ENCODE measurements at places on chromosomes 7 and 10.

DNA sequence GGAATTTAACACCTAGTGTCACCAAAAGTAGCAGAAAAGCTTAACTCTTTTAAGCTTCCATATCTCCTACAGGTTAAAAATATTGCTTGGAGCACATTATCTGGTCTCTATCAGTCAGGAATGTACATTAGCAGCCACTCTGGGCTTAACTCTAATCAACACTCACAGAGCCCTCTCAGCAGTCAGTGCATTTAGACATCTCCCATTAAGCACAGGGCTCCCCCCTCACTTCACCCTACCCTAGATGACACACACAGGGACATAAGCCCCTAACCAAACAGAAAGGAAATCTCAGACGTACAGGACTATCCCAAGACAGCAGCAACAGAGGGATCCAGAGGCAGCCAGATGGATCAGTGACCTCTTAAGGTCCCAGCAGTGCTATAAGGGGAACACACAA lies 26.4 kb downstream of the FBXW4 start:
- DNase-seq: no peak

GRCh38 chr10:44045020-44045419 lies 339.9 kb downstream of the CXCL12 start:
- DNase-seq: no peak

DNA sequence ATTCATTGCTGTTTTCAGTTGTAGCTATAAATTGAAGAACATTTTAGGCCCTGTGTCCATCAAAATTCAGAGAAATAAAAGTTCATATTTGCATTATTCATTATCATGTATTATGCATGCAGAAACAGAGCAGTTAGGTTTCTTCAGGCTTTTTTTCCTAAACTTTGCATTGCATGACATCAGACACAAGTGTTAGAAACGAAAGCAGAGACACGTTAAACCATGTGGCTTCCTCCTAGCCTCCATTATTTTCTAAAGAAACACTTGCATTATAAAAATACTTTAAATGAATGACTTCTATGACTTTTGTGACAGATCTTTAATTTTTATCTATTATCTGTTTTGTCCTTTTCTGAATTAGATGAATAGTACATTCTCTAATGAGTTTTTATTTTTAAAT lies 8.8 kb upstream of the EBLN1 start:
- no peak for DNase-seq

DNA sequence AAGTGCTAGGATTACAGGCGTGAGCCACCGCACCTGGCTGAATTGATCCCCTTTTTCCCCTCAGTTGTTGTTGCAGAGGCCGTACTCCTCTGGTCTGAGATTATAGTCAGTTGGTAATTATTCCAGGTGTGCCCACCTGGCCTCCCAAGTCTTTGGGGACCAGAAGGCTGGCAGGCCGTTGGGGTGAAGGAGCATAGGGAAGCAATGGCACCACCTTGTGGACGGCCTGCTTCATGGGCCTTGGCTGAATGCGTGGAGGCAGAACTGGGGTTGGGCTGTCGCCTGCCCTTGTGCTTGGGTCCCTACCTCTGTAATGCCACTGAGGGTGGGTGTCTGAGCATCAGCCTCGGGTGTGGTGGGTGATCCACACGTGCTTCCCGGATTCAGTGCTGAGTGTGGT lies 125.7 kb downstream of the RGS10 start:
- DNase-seq: no peak

DNA sequence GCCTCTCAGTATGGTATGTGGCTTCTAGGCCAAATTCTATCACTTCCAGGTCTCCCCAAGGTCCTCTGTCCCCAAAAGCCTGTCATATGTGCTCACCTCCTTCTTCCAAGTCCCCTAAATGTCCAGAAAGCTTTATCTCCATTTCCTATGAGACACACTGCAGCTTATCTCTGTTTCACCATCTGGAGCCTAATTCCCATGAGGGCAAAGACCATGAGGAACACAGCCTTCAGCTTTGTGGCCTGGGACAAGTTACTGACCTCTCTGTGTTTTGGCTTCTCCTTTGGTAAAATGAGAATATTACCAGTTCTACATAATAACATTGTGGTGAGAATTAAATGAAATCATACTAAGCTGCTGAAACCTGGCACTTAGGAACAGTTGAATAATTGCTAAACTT lies 19.2 kb downstream of the ST8SIA6 start:
- no peak for DNase-seq

GRCh38 chr7:95397381-95397780 lies 1.2 kb upstream of the PON3 start:
- DNase-seq: no peak

DNA sequence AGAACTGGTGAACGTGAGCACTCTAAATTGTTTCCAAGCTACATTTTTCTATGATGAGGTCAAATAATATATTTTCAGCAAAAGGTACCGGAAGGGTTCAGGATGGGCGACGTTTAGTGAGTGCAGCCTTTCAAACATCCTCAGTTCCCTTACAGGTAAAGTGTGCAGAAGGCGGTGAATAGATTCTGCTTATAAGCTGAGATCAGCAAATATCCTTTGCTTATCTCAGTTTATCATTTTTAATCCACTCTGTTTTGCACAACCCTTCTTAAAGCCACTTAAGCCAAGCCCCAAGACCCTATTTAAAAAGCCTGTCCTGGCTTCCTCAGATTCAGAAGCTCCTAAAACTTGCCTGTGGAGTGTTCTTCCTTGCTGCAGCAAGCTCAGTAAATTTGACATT lies 103.1 kb upstream of the DGKB start:
- DNase-seq: no peak

DNA sequence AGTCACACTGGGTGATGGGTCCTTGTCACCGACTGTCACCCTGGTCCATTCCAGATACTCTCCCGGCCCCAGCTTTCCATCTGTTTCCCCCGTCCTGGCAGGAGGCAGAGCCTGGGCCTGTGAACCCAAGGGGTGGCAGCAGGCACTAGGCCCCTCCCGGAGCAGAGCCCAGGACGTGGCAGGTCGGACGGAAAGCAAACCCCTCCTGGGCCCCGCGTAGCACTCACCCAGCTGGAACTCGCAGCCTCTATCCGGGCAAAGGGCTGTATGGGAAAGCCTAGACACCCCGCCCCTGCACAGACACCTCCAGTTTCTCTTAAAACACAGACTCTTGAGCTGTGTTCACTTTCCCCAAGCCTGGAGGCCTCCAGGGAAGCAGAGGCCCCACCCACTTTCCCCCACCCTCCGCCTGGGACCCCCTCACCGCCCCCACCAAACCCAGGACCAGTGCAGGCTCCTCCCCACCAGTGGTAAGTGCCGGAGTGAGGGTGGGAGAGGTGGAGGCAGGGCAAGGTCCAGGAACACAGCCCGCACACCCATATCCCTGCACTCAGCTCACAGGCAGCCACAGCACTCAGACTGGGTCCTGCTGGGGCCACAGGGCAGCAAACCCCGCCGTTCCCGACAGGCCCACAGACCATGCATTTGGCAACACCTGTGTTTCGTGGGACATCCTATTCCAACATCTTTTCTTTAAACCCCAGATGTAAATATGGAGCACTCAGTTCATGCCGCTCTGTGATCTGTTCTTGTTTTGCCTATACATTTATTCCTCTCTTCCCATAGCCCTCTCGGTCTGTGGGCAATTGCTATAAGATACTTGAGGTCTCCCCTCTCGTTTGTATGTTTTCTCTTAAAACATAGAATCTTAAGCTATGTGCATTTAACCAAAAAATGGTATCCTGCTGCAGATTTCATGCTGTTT lies 98.2 kb upstream of the PDGFA start:
- DNase-seq: no peak

DNA sequence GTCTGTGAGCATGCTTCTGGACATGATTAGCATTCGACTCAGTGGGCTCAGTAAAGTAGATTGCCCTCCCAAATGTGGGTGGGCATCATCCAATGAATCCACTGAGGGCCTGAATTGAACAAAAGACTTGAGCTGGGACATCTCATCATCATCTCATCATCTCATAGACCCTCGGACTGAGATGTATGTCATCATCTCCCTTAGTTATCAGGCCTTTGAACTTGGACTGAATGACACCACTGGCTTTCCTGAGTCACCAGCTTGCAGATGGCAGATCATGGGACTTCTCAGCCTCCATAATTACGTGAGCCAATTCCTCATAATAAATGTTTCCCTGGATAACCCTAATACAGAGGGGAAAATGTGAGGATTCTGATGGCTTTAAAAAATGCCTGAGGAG lies 128.3 kb upstream of the LSM8 start:
- no peak for DNase-seq

DNA sequence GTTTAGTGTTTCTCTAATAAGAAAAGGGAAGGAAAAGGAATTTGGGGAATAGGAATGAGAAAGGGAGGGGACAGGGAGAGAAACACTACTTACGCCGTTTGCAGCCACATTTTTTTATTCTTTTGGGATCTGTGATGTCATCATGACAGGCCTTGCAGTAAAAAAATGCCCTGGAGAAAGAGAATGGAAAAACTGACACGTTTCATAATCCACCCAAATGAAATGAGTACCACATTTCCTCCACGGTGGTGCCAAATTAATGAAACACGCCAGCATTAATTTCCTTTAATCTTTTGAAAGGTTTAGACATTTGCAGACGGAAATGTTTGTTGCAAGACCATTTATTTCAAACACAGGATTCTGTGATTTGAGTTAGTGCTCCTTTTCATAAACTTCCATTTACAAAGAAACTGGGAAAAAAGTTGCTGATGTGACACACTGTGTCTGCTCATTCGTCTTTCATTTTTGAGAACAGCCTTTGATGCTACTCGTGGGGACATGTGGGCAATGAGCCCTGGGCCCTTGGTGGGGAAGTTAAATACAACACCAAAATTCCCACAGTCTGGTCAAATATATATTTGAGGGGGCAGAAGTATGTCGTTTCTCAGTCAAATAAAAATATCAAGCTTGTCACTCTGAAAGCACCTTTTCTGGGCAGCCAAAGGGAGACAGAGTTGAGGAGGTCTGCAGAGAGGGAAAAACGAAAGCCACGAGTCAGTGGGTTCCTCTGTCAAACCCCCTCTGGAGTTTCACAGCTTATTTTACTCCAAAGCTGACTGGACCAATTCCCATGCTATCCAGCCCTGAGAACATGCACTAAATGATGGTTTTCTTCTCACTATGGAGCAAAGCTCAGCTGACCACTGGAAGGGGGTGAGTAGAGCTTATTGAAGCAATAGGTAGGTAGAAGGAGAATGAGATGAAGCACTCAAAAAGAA lies 625.5 kb downstream of the KCNMA1 start:
- DNase-seq: no peak

DNA sequence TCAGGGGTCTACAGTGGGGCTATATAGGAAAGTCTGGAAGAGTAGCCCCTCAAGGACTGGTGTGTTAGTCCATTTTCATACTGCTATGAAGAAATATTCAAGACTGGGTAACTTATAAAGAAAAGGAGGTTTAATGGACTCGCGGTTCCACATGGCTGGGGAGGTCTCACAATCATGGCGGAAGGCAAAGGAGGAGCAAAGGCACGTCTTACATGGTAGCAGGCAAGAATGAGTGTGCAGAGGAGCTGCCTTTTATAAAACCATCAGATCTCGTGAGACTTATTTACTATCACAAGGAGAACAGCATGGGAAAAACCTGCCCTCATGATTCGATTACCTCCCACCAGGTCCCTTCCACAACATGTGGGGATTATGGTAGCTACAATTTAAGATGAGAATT lies 3.0 kb downstream of the FKBP14 start:
- DNase-seq: no peak

GRCh38 chr10:62741996-62742395 lies 62.5 kb upstream of the ADO start:
- DNase-seq: no peak

DNA sequence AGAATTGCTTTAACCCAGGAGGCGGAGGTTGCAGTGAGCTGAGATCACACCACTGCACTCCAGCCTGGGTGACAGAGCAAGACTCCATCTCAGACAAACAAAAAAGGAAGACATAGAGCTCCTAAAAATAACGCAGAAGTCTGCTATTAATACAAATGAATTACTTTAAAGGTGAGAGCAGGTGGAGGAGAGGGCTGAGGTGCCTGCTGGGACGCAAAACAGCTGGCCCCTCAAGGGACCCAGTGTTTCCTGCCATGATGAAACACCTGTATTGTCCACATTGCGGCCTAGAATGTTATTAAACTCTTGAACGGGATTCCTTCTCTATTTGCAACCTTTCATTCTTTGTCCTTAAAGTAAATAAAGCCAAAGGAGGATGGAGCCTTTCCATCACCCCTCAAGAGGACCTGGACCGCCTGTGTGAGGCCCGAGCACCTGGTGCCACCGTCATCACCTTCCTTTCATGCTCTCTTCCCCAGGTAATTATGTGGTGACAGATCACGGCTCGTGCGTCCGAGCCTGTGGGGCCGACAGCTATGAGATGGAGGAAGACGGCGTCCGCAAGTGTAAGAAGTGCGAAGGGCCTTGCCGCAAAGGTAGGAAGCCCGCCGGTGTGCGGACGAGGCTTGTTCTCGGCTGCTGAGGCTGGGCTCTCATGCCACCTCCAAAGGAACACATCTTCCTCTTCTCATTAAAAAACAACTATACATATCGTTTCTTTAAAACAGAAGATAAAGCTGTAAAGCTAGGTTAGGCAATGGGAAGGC lies 136.7 kb downstream of the EGFR start:
- DNase-seq: no peak

DNA sequence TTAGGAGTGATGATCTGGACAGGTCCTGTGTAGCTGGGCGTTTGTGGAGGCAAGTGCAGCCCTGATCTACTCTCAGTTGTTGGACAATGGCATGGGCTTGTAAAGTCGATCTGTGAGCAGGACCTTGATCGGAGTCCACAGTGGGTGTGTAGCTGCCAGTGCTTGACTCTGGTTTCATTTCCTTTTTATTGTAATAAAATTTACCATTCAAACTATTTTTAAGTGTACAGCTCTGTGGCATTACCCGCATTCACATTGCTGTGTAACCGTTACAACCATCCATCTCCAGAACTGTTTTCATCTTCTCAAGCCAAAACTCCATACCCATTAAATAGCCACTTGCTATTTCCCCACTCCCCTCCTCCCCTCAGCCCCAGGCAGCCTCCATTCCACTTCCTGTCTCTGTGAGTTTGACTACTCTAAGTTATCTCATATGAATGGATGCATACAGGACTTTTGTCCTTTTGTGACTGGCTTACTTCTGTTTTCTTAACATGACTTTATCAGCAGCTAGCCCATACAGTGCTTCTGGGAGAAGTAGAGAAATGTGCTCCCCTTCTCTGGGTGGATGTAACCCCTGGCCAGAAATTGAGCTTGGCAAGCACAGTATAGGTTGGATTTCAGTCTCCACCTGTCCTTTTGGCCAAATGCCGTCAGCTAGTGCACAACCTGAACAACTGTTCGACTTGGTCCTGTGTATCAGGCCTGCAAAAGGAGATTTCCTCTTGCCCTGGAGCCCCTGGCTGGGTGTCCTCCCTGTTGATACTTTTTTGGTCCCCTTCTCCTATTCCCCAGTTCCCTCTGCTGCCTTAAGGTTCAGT lies 180.0 kb downstream of the LRMDA start:
- no peak for DNase-seq

DNA sequence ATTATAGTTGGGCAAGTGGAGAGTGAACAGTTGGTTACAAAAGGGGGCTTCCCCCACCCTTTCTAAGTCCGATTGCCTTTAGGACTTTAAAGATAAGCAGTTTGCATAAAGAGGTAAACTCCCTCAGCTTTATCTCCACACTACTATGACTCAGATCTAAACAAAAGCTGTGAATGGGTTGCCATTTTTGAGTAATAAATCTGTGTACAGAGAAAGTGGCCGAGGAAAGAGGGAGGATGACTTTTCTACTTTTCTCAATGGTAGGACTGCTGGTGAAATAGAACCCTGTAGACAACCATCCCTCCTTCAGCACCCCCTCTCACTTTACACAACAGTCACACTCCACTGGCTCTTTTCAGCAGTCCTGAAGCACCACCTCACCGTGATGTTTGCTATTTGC lies 71.2 kb downstream of the DNMBP start:
- DNase-seq: no peak
